IPS DF 6.9 (cell line): ENCODE measurements at places on chromosomes 7 and 10.

- no peaks in the 10 kb centered on the region for H3K36me3 ChIP-seq
- H3K27ac ChIP-seq, result no peak overlapping the region
- no peaks in the 10 kb centered on the region for H3K27me3 ChIP-seq
- DNase-seq, result no peak
Measured at GRCh38 chr10:30997536-30998235, 34.0 kb downstream of the ZNF438 start.

DNA sequence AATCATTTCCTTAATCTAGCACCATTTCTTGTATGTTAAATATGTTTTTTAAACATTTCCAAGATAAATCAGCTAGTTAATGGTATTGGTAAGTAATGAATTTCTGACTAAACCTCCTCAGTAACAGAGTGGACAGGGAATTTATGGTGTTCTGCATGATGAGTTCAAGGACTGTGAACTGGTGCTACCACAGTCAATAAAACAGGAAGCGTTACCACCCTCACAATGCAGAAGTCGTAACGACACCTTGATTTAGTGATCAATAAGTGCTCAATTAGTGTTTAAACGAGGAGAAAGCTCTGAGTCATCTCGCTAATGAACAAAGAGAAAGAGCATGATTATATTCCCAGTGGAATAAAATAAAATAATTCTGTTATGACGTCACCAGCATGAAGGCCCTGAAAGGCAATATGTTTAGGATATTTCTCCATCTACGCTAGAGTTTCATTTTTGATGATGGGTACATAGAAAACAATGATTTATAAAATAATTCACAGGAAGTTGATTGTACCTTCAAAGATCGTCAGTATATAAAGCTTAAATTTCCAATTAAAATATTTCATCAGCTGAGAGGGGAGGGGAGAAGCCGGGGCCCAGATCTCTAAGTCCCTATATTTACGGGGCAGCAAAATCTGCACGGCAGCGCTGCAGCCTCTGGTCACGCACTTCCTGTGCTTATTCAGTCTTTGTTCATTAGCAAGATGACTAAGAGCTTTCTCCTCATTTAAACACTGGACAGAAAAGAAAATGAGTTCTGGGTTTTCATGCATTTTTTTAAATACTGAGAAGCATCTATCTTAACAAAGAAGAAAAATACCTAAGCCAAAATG, 400.5 kb downstream of the PTPRN2 start:
- no peaks in the 10 kb centered on the region for H3K36me3 ChIP-seq
- H3K27me3 ChIP-seq, result no peaks in the 10 kb centered on the region
- H3K4me1 ChIP-seq, result no peaks in the 10 kb centered on the region
- H3K27ac ChIP-seq, result no peak overlapping the region

- DNase-seq, result no peak
- H3K4me3 ChIP-seq, result no peak overlapping the region
- peaks cover 2% of the 10 kb centered on the region; the same call in 1 of the 2 replicates for H3K4me1 ChIP-seq
- H3K36me3 ChIP-seq, result no peaks in the 10 kb centered on the region
Measured at GRCh38 chr10:51269821-51270220, 195.5 kb downstream of the PRKG1 start.

GRCh38 chr7:155877167-155877566, 64.9 kb upstream of the SHH start:
- no peaks in the 10 kb centered on the region for H3K27me3 ChIP-seq
- no peaks in the 10 kb centered on the region for H3K4me1 ChIP-seq
- DNase-seq, result no peak
- H3K27ac ChIP-seq, result no peak overlapping the region
- H3K4me3 ChIP-seq, result no peak overlapping the region

DNA sequence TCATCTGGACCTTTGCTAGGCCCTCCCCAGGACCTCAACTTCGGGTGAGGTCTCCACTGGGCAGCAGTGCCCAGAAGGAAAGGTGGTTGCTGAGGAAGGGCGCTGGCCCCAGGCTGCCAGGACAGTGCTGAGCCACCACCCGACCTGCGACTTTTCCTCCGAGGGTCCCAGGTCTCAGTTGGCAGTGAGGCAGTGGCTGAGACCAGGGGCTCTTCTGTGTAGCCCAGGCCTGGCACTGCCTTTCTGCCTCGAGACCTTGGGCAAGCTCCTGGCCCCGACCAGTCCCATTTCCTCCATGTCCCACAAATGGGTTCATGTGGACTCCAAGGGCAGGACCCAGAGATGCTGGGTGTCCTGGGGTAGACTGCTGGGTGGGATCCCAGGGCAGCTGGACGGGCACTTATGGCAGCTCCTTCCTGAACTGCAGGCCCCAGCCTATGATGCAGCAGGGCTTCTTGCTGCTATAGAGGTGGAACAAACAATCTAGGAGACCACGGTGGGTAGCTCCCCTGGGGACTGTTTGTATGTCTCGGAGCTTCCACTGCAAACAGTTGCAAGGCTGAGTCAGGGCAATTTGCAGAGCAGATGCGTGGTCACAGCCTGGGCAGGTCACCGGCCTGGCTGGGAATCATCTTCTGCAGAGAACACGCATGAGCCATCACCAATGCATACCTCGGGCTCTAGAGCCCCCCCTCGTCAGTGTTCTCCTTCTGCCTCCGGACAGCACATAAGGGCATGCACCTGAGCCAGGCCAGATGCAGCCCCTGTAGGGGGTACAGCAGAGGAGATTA, 17.9 kb upstream of the LRRC18 start:
- H3K27ac ChIP-seq, result no peak overlapping the region
- H3K4me3 ChIP-seq, result no peak overlapping the region
- no peaks in the 10 kb centered on the region for H3K27me3 ChIP-seq
- no peaks in the 10 kb centered on the region for H3K36me3 ChIP-seq
- no peaks in the 10 kb centered on the region for H3K4me1 ChIP-seq

- no peak overlapping the region for H3K27ac ChIP-seq
- DNase-seq, result no peak
- H3K4me1 ChIP-seq, result peaks cover 3% of the 10 kb centered on the region; the same call in 1 of the 2 replicates
- no peak overlapping the region for H3K4me3 ChIP-seq
Measured at GRCh38 chr7:154438571-154439367, 386.6 kb downstream of the DPP6 start.

DNA sequence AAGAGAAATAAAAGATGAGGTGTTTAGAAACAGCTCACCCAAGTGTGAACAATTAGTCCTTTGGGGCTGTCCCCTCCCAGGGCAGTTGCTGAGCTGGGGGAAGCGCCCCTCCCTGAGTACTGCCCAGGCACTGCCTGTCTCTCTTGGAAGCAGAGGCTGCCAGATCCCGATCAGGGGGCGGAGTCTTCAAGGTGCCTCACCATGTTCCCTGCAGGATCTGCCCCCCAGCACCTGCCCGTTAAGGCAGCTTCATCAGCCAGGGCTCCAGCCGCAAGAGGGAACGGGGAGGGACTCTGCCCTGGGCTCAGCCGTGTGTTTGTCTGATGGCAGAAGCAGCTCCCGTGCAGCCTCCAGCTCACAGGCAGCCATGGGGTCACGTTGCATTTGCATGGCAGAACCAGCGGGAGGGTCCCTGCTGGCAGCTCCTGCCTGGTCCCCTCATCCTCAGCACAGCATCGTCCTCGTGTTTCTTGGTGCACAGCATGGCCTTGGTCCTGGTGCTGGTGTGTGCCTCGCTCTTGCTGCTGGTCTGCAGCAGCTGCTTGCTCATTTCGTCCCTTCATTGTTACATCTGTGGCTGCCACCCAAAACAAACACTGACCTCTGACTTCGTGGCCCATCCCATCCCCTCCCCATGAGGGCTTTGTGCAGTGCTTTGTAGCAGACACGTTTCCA, 10.7 kb upstream of the DPYSL4 start:
- no peaks in the 10 kb centered on the region for H3K27me3 ChIP-seq
- no peak overlapping the region for H3K4me3 ChIP-seq
- no peaks in the 10 kb centered on the region; the same call in 1 of the 2 replicates for H3K4me1 ChIP-seq

DNA sequence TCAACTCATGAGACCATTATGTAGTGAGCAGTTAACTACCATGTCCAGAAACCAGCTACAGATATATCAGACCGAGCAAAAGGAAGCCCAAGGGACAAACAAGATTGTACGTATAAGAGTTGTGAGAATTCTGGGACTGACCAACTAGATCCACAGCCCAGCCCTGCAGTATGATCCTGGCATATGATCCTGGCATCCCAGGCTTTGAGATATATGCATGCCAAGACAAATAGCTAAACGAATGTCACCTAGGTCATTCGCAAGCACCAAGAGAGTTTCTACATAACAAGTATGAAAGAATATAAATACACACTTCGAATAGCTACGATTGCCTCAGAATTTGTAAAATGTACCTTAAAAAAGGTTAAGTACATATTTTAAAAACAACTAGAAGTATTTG, 56.4 kb upstream of the PMPCB start:
- H3K4me3 ChIP-seq, result no peak overlapping the region
- H3K36me3 ChIP-seq, result no peaks in the 10 kb centered on the region
- H3K4me1 ChIP-seq, result no peaks in the 10 kb centered on the region

DNA sequence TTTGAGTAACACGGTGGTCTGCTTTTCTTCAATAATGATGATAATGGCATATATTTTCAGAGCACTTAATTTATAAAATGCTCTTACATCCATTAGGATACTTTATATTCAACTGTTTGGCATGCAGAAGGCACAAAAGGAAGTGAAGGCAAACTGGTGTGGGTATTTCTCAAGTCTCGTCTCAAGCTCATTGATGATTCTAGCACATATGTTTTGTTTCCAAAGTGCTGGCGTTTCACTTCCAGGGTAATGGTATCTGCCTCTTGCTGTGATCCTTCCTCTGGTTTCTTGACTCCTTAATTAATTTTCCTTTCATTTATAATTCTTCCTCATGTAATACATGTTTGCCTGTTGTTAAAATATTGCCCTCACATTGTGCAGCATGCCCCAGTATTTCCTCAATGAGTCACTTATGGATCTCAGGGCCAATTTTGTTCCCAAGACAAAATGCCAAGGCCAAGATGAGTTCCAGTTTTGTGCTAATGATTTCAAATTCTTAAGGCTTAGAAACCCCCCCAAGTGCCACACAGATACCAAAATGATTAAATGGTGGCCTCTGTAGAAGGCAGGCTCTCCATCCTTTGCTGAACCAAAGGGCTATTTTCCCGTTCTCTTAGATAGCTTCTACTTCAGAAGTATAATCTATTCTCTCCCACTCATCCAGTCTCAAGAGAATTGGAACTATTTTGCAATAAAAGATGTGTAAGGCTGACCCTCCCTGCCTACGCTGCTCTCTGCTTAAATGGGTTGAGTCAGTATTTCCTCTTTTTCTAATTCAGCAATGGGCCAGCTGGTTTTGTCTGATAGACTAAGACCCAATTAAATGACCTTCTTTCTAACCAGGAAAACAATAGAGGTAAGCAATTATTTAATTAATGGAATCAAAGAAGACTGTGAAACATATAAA, 171.2 kb downstream of the ZNF365 start:
- H3K4me1 ChIP-seq, result no peaks in the 10 kb centered on the region
- DNase-seq, result no peak
- no peaks in the 10 kb centered on the region for H3K27me3 ChIP-seq
- no peak overlapping the region for H3K4me3 ChIP-seq
- H3K27ac ChIP-seq, result no peak overlapping the region
- no peaks in the 10 kb centered on the region for H3K36me3 ChIP-seq

GRCh38 chr7:128131731-128132130, 100.5 kb upstream of the LRRC4 start:
- H3K4me3 ChIP-seq, result no peak overlapping the region
- no peaks in the 10 kb centered on the region for H3K36me3 ChIP-seq
- H3K27ac ChIP-seq, result no peak overlapping the region
- no peak for DNase-seq

DNA sequence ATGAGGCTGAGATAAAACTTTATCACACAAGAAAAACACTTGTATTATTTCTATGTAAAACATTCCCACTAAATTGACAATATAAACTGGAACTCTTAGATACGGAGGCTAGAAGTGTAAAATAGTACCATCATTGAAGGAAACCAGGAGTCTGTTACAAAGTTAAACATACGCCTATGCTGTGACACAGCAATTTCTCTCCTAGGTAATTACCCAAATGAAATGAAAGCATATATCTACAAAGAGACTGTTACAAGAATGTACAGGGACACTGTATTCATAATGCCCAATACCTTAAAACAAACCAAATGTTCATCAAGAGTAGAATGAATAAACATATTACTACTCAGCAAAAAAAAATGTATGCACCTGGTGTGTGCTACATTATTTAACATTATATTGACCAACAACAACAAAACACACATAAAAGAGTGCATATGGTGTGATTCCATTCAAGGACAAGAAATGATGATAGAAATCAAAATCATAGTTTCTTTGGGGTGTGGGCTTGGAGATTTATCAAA, 33.2 kb upstream of the ELAPOR2 start:
- DNase-seq, result no peak
- no peaks in the 10 kb centered on the region for H3K36me3 ChIP-seq
- H3K4me3 ChIP-seq, result no peak overlapping the region
- H3K4me1 ChIP-seq, result no peaks in the 10 kb centered on the region

- no peaks in the 10 kb centered on the region; the same call in 1 of the 2 replicates for H3K4me1 ChIP-seq
- no peaks in the 10 kb centered on the region for H3K36me3 ChIP-seq
- no peak overlapping the region for H3K4me3 ChIP-seq
- H3K27ac ChIP-seq, result no peak overlapping the region
- DNase-seq, result no peak
Measured at GRCh38 chr10:30832001-30832748, 199.5 kb downstream of the ZNF438 start.

DNA sequence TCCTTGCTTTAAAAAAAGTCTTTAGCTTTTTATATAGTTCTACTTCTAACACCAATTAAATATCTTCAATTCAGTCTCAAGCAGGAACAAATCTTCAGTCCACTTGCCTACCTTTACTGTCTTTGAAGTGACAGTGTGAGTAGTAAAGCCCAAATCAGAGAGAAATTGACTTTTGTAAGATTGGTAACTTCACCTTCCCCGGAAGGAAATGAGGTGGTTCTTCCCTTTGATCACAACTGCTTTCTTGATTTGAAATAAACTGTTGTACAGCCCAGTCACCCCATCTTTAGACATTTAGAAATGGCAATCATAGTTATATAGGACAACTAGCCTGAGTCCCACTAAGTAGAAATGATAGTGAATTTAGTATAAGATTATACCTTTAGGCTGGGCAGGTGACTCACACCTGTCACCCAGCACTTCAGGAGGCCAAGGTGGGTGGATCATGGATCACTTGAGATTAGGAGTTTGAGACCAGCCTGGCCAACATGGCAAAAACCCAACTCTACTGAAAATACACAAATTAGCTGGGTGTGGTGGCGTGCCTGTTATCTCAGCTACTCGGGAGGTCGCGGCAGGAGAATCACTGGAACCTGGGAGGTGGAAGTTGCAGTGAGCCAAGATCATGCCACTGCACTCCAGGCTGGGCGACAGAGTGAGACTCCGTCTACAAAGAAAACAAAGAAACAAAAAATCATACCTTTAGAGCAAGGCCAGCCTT, 4.7 kb downstream of the FAS start:
- no peaks in the 10 kb centered on the region for H3K36me3 ChIP-seq
- no peak overlapping the region for H3K4me3 ChIP-seq
- no peaks in the 10 kb centered on the region for H3K4me1 ChIP-seq

DNA sequence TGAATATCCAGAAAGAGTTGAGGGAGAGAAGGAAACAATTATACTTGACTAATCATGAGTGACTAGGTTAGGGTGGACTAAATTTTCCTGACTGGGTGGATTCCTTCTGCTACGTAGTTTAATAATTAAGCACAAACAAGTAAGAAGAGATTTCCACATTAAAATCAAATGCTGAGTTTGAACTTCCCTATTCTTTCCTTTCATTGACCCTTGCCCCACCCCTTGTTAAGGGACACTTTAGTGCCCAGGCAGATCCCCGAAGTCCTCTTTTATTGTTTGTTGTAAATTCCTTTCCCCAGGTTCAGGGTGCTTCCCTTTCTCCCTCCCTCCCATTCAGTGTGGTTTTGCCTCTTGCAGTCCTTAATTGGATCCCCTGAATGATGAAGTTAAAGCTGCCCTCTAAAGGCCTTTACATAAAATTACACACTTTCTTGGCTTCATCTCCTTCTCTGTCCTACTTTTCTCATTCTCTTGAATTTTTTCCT, 8.8 kb upstream of the SPAM1 start:
- H3K27ac ChIP-seq, result no peak overlapping the region
- peak; percentile 25 for DNase-seq
- no peaks in the 10 kb centered on the region for H3K36me3 ChIP-seq
- H3K4me1 ChIP-seq, result no peaks in the 10 kb centered on the region
- no peak overlapping the region for H3K4me3 ChIP-seq
